ENCODE measurements at places on chromosomes 1 and 21.
A peak's percentile ranks its signal among the peaks of the same experiment; 100 is the strongest.

DNA sequence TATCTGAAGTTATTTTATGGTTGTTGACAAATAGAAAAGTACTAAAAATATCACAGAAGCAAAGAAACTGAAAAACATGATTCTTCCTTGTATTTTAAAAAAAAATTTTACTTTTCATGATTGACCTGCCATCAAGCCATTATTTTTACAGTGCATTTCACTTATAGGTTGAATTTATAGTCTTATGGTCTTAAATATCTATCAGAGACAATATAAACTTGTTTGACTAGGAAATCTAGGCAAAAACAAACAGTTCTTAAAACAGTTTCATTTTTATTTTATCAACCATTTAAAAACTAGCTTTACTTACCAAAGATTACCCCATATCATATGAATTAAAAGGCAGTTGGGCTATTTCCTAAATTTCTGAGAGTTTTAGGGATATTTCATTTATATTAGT lies 59.2 kb downstream of the SLC16A1 start:
- no peak for DNase-seq

GRCh38 chr1:25517476-25518394 lies 25.7 kb upstream of the LDLRAP1 start:
- DNase-seq, result no peak

DNA sequence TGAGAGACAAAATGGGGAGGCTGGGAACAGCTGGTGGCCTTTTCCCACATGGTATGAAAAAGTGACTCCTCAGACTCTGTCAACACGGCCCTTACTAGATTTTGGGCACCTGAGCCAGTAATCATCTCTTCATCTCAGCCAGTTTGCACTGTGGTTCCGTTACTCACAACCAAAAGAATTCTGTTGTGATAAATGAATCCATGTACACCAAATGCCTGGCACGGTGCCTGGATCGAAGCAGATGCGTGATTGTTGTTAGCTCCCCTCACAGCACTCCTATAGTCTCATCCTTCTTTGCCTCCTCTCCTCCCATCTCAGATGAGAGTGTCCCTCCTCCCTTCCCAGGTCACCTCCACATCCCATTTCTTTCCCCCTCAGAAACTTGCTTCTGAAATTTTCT lies 57.9 kb upstream of the GJB5 start:
- DNase-seq, result no peak

- DNase-seq, result peak; percentile 56
These were observed 18.8 kb downstream of the KNCN start for GRCh38 chr1:46532498-46533178.

GRCh38 chr1:31095985-31096384 lies 30.5 kb upstream of the PUM1 start:
- DNase-seq, result no peak

DNA sequence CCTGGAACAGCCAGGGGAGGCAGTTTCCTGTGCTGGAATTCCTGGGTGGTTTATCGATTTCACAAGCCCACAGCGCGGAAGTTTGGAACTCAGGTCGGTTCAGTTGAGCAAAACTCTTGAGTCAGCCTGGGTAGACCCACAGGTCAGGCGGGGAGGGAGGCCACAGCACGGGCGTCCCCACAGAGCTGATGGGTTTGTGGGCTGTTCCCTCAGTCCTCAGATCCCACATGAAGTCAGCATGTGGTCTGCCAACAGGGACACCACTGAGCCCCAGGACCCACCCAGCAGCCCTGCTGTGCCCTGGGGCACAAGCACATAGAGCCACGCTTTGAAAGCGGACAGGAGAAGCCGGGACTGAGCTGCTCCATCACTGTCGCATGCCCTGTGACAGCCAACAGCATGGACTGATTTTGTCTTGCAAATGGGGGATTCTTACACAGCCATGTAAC lies 17.4 kb downstream of the BMP8A start:
- no peak for DNase-seq

- no peak for DNase-seq
These were observed 49.2 kb downstream of the ENAH start for GRCh38 chr1:225603538-225604354.

- no peak for DNase-seq
These were observed 76.3 kb downstream of the USP24 start for GRCh38 chr1:55138823-55139222.

DNA sequence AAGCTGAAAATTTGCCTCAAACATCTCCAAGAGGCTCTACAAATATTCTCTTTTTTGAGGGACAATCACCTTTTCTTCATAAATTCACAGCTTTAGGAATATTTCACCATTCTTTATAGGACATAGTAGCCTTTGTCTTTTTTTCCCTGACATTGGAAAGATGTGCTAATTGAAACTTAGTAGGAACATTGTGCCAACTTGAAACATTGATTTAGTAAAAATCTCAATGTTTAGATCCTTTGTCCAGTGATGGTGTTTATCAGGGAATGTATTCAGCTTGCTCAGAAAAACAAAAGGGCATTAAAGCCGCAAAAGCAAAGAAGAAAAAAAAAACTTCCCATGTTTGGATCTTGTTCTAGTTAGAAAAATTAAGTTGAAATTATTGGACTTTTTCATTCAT lies 52.1 kb downstream of the DPT start:
- DNase-seq, result no peak

- DNase-seq, result no peak
These were observed 64.5 kb downstream of the EPS15 start for GRCh38 chr1:51454554-51454953.

DNA sequence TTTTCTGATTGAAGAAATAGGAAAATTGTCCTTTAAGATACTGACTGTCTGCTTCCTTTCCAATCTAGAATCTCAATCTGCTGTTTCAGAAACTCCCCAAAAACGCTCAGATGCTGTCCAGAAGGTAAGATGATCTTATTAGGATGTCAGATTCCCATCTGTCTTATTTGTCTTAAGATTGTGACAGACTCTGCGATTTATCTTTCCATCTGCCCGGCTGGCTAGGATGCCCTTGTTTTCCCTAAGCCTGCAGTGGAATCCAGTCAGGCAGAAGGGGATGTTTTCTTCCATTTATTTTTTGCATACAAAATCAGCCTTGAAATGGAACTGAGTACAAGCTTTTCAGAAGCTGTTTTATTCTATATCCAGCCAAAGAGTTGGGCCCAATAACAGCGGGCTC lies 96.5 kb downstream of the FMN2 start:
- no peak for DNase-seq

Measured in activated CD4-positive, CD25-positive, alpha-beta regulatory T cell (primary cell).